IMR-90 (cell line): ENCODE measurements at places on chromosomes 1 and 21. TPM values are rescaled to one million over a fixed set of nuclear protein-coding genes. Genes with fewer than 3 reads are reported as not detected.

Gene CFHR5
- not detected in 2 replicates for polyA plus RNA-seq

DNA sequence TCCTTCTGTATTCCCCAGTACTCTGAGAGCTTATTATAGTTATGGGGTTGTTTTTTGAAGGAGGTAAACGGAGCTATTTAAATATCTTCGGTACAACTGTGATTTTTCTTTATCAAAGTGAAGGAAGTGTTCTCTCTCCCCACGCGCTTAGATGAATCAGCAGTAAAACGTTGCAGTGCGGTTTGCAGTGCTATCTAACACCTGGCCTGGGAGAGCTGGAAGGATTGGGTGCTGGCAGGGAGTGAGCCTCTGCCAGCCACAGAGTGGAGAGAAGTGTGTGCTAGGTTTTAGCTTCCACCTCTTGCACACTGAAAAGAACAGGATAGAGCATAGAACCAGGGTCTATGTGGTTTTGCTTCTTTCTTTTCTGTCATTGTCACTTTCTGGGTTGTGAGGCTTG, 165.9 kb downstream of the SDCCAG8 start:
- no peaks in the 10 kb centered on the region for H3K27me3 ChIP-seq
- H3K36me3 ChIP-seq, result peaks cover 2% of the 10 kb centered on the region
- no peak overlapping the region for H3K27ac ChIP-seq
- H3K4me3 ChIP-seq, result no peak overlapping the region
- DNase-seq, result peak; percentile 85
- peaks cover 4% of the 10 kb centered on the region for H3K4me1 ChIP-seq

DNA sequence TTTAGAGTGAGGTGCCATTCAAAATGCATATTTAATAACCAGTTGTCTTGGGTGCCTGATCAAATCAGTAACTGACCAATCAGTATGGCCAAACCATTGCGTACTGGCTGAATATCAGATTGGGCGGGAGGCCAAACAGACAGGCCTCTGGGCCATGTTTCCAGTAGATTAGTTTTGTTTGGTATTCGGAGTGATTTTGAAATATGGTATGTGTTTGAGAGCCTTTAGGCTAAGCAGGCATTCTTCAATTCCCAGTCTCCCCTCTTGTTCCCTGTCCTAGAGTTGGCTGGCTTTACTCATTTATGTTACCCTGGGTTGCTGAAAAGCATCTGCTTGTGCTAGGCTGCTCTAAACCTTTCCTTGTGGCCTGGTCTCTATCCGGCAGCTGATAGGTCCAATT, 80.1 kb downstream of the BACH1 start:
- DNase-seq, result peak; percentile 56
- H3K4me3 ChIP-seq, result no peak overlapping the region
- H3K27ac ChIP-seq, result peak overlapping the region; percentile 61; the same call in 1 of the 2 replicates
- H3K27me3 ChIP-seq, result no peaks in the 10 kb centered on the region
- H3K4me1 ChIP-seq, result peaks cover 15% of the 10 kb centered on the region

Gene DNALI1
- 9.1 and 10.1 TPM in 2 replicates for polyA plus RNA-seq

Gene S100A8
- polyA plus RNA-seq, result not detected in 2 replicates

Gene ERICH3
- polyA plus RNA-seq, result not detected in 2 replicates

Gene PM20D1
- polyA plus RNA-seq, result 0.04 TPM in 1 of 2 replicates, not detected in the other

Gene EPHA10
- polyA plus RNA-seq, result not detected in 2 replicates
